Ureter (tissue), 1 donor: ENCODE measurements at places on chromosomes 1 and 21.
A peak's percentile ranks its signal among the peaks of the same experiment; 100 is the strongest.

DNA sequence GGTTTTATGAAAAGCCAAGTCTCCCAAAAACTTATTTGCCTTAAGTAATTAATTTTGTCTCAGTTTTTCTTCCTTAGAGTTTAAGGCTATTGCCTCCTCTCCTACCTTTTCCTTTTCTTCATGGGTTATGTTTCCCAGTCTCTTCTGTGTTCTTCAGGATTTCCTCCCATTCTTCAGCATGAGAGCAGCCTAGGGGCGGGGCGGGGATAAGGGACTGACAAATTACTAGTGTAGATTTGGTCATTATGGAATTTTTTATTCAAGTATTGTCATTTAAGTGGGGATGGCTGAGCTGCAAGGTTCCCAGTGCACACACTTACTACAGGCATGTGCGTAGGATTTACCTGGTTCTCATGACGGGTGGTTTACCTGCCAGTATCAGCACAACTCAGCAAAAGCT is 35.2 kb upstream of the PIGV start:
- no peak for DNase-seq

GRCh38 chr1:55571767-55572166 is 356.6 kb upstream of the USP24 start:
- no peak for DNase-seq

DNA sequence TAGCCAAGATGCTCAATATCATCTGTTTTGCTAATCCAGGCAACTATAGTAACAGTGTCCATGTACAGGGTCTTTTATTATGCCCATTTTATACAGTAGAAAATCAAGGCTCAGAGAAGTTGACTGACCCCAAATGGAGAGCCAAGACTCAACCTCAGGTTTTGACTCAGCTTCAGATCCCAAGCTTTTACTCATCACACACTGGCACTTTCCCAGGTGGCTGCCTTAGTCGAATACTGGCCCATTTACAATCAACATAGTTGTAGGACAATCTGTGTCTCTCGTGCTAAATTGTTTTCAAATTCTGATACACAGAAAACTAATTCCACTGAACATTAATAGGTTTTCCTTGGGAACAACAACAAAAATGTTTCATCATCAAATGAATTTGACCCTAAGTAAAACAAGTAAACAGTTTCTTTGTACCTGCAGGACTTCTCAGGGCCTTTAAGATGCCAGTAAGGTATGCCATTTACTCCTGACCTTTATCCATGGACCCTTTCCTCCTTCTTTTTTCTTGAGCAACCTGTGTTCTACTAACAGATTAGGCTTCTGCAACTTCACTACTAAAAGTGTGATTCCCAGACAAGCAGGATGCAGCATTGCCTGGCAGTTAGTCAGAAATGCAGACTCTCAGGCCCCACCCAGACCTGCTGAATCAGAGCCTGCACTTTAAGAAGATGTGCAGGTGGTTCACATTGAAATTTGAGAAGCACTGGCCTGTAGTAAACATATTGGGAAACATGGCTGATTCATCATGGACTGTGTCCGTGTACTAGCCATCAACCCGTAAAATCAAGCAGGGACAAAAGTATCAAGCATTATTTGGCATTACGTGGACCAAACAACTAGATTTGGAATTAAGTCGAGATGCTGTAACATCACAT is 128.8 kb downstream of the RRAGC start:
- DNase-seq, result no peak

GRCh38 chr1:9280015-9280860 is 12.5 kb upstream of the SPSB1 start:
- DNase-seq, result no peak

GRCh38 chr1:201772178-201772577 is 56.8 kb upstream of the IPO9 start:
- no peak for DNase-seq

- no peak for DNase-seq
Observed at GRCh38 chr1:204692325-204692840, 6.8 kb upstream of the LRRN2 start.

DNA sequence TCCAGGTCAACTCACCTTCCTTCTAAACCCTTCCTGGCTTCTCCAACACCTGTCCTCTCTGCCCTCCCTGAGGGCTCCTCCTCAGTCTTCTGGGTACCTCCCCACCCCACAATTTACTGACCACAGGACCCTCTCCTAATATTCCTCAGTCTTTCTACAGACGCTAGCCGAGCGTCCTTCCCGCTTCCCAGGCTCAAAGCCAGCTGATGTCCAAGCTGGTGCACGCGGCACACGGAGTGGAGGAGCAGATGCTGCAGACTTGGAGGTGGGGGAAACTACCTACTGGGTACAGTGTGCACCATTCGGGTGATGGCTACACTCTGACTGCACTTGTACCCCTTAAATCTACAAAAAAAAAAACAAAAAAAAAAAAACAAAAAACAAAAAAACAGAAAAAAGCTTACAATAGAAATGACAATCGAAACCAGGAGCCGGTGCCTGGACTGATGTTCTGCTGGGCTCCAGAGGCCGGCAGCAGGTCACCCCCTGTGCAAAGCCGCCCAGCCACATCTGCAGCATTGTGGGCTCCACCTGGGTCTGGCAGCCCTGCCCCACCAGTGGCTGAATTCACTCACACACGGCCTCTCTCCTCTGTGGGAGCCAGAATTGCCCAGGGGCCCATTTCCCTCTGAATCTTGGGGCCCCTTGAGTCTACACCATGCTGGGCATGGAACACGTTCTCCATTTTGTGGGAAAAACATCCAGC is 7.0 kb downstream of the TRIM11 start:
- DNase-seq, result no peak

- DNase-seq, result no peak
Observed at GRCh38 chr1:164583835-164584539, 25.0 kb downstream of the PBX1 start.

DNA sequence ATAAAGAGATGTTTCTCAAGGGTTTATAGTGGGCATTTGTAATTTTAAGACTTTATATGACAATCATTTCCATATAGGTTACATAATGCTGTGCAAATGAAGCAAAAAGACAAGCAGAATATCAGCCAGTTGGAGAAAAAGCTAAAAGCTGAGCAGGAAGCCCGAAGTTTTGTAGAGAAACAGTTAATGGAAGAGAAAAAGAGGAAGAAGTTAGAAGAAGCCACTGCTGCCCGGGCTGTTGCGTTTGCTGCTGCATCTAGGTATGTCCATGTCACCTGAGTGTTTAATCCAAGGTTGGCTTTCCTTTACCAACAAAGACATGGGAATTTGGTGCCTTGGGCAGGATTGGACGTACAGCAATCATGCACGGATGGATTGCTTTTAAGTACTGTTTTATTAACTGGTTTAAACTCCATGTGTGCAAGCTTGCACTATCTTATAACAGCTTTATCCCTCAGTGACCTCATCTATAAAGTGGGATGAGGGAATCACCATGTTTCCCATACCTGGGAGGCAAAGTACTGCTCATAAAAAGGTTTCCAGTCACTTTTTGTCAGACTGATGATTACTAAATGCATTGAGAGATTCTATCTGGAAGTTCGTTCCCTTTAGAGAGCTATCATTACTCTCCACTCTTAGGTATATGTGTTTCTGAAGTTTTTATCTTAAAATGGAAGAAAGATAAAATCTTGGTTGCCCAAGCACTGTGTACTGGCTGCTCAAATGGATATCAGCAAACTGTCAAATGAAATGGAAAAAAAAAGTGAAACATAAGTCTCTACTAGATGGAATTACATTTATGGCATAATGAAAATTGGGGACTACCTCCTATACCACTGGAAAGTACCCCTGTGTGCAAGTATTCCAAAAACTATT is 55.1 kb downstream of the MACO1 start:
- no peak for DNase-seq

DNA sequence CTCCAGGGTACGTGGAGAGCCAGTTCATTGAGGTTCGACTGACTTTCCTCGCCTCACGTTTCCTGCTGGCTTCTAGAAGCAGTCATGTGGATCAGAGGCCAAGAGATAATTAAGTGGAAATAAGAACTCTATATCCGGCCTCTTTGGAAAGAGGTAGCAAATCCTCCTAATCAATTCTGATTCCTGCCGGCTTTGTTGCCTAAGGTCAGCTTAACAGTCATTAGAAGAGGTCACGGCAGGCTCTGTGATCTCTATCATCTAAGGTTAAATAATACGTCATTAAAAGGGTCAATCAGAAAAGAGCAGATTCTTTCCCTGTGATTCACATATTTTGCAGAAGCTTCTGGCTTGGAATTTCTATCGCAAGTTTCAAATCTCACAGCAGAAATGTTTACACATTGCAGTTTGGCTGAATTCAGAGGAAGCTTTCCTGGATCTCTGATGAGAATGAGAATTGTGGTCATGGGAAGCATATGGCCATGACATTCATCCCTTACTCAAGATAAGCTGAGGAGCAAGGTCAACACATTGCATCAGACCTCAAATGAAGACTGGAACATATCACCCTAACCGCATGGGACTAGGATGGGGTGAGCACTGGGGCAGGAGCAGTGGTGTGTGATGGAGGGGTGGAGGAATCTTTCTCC is 189.4 kb downstream of the PBX1 start:
- no peak for DNase-seq

- no peak for DNase-seq
Observed at GRCh38 chr1:21670956-21671902, 2.1 kb upstream of the RAP1GAP start.

- no peak for DNase-seq
Observed at GRCh38 chr1:246681900-246682895, 42.0 kb upstream of the SCCPDH start.

DNA sequence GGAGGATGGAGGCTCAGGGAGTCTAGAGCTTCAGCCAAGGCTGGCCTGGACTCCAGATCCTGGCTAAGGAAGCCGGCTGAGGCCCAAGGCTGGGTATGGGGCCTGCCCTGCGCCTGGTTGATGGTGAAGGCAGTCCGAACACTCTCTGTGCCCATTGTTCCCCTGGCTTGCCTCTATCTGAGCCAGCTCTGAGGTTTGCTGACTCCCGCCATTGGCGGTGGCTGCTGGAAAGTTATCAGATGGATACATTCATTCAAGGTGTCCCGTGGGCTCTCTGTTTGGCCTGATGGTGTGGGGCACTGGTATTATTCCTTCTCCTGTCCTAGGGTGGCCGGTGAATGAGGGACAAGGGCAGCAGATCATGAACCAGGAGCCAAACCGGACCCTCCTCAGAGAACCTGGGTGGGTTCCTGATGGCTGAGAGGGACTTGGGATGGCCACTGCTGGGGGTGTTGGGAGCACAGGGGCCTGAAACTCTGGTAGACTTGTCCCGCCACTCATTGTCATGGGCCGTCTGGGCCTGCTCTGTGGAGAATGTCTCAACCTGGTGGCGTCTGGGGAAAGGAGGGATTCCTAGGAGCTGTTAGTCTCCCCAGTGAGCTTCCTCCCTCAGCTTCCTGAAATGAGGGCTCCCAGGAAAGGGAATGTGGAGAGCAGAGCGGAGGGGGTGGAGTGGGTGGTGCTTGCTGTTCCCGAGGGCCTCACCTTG is 22.2 kb downstream of the SLC26A9 start:
- no peak for DNase-seq

DNA sequence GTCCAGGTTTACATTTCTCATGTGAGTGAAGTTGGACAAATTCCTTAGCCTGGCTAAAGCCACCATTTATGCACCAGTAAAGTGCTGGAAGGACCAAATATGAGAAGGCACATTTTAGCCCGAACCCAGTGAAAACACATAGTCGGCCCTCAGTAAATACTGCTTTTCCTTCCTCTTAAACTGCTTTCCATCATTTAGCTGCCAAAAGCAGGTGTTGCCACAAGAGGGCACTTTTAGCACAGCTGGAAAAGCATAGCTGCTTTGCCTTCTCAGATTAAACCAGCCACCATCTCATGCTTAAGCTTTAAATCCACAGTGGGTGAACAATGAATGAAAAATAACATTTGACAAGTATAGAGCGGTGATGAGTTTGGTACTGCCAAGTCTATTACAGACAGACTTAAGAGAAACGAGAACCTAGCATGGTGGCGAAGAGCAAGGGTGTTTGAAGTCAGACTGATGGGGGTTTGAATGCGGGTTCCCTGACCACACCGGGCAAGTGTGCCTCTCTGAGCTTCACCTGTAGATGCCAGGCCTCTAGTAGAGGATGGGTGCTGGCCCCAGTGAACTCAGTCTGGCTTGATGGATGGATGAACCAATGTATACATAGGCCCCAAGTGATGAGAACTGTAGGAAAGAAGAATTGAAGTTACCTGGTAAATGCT is 57.8 kb downstream of the SLC35D1 start:
- DNase-seq, result peak; percentile 71

DNA sequence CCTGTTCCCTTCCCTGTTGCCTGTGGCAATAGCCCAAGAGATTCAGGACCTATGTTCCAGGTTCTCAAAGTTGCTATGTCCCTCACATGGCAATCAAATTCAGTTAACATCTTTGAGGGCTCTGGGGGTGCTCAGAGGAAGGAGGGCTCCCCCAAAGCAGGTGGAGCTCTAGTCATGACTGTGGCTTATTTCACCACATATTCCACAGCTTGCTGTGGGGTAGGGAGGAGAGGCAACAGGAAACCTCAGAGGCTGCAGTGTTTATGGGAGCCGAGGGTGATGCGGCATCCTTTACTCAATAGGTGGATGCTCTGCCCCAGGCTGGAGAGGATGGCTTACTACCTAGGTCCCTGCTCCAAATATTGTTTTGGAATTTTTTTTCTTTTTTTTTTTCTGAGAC is 1.2 kb upstream of the MKNK1 start:
- no peak for DNase-seq

- DNase-seq, result no peak
Observed at GRCh38 chr1:154614247-154614646, 6.3 kb upstream of the ADAR start.

DNA sequence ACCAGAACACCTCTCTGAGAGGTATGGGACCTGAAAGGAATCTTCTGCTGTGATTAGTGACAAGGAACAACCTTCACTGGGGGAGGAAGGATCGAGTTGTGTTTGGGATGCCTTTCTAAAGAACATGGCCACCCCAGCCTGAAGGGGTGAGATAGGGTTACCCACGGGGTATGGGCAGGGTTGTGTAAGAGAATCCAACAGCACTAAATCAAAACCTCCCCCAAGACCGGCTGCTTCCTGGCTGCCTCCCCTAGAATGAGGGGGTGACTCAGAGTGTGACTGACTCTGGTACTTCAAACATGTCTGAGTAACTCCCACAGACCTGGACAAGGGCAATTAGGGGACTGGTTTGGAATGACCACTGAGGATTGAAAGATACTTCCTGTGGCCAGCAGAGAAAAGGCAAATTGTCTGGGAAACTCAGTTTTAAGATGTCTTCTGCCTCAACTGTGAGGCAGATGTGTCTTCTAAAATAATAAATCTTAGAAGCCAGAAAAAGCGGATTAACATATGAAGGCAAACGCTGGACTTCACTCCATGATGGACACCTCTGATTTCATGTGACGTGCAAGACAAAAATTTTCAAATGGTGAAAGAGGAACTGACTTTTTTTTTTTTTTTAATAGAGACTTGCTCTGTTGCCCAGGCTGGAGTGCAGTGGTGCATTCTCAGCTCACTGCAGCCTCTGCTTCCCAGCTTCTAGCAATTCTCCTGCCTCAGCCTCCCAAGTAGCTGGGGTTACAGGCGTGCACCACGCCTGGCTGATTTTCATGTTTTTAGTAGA is 6.7 kb upstream of the PTPN14 start:
- DNase-seq, result no peak

- no peak for DNase-seq
Observed at GRCh38 chr1:200795156-200795555, 56.5 kb downstream of the CAMSAP2 start.

DNA sequence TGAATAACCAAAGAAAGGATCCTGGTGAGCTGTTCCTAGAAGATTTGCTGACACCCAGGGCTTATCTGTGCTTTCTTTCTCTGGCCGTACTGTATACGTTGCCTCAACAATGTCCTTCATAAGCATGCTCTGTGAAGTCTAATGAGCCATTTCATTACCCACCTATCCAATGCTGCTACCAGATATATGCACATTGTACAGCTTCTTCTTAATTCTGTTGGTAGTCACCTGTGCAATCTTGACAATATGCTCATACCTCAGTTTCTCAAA is 731.8 kb upstream of the NCAM2 start:
- no peak for DNase-seq
